ENCODE measurements at places on chromosomes 2 and 18.

GRCh38 chr2:119439574-119440500 is 8.2 kb downstream of the TMEM37 start:
- DNase-seq, result no peak

- no peak for DNase-seq
Measured at GRCh38 chr2:161745866-161746614, 121.8 kb downstream of the SLC4A10 start.

GRCh38 chr18:8339952-8340351 is 269.3 kb upstream of the RAB12 start:
- no peak for DNase-seq

DNA sequence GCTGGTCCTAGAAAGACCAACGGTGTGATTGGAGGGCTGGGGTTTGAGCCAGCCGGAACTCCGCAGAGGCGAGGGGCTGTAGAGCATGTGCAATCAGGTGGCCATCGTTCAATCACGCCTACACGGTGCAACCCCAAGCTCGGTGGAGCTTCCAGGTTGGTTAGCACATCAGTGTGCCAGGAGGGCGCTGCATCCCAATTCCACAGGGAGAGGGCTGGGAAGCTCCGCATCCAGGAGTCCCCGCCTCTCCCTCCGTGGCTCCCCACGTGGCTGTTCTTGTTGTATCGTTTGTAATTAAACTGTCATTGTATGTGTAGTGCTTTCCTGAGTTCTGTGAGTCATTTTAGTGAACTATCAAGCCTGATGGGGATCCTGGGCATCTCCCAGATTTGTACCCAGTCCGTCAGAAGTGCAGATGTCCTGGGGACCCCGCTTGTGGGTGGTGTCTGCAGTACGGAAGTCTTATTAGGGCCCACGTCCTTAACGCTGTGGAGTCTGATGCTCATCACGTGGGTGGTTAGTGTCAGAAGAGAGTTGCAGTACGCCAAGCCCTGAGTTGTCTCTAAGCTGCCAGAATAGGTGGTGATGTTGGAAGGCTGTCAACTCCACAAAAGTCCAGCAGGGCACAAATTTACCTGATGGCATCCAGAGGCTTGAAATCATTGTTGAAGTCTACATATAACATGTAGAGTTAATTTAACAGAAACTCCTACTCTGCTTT is 20.6 kb upstream of the AMMECR1L start:
- no peak for DNase-seq
